ENCODE measurements at places on chromosomes 3 and 15.

DNA sequence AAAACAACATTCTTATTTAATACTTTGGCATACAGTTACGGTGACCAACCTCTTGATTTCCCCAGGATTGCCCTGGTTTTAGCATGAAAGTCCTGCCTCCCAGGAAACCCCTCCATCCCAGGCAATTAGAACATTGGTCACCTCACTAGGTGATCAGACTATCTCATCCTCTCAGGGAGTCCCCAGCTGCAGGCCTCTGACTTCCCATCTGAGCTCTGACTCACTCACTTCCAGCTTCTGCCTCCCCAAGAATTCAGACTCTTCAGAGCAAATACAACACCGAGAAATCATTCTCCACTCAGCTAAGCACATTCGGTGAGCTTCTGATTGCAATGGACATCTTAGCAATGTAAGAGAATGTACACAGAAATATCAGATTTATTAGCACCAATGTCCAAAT lies 92.4 kb upstream of the HES1 start:
- no peak for DNase-seq

DNA sequence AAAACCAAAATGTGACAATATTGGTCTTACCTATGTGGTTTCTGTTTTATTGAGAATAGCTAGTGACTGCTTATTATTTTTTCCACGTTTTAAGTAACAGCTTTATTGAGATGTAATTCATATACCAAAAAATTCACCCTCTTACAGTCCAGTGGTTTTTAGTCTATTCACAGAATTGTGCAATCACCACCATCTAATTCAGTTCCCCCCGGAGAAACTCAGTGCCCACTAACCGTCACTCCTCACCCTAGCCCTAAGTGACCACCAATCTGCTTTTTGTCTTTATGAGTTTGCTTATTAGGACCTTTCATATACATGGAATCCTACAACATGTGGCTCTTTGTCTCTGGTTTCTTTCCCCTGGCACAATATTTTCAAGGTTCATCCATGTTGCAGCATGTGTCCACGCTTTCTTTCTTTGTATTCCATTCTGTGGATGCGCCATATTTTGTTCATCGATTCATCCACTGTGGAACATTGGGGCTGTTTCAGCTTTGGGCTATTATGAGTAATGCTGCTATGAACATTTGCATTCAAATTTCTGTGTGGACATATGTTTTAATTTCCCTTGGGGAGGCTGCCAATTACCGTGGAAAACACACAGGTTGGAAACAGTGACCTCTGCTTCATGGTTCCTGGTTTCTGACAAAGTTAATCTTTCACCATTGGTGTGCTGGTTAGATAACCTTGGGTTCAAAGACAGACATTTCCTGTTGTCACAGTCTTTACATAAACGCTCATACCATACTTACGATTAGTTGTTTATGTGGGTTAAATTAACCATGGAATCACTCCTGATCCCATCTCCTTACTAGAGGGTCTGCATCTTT lies 3.2 kb upstream of the BCL2L10 start:
- DNase-seq: no peak

- no peak for DNase-seq
Measured at GRCh38 chr15:63305260-63305659, 27.9 kb downstream of the APH1B start.

GRCh38 chr3:53789459-53789858 lies 56.8 kb downstream of the CHDH start:
- DNase-seq: no peak

GRCh38 chr3:3089017-3089416 lies 21.2 kb downstream of the IL5RA start:
- no peak for DNase-seq

GRCh38 chr3:167450675-167451074 lies 23.2 kb downstream of the SERPINI2 start:
- no peak for DNase-seq

DNA sequence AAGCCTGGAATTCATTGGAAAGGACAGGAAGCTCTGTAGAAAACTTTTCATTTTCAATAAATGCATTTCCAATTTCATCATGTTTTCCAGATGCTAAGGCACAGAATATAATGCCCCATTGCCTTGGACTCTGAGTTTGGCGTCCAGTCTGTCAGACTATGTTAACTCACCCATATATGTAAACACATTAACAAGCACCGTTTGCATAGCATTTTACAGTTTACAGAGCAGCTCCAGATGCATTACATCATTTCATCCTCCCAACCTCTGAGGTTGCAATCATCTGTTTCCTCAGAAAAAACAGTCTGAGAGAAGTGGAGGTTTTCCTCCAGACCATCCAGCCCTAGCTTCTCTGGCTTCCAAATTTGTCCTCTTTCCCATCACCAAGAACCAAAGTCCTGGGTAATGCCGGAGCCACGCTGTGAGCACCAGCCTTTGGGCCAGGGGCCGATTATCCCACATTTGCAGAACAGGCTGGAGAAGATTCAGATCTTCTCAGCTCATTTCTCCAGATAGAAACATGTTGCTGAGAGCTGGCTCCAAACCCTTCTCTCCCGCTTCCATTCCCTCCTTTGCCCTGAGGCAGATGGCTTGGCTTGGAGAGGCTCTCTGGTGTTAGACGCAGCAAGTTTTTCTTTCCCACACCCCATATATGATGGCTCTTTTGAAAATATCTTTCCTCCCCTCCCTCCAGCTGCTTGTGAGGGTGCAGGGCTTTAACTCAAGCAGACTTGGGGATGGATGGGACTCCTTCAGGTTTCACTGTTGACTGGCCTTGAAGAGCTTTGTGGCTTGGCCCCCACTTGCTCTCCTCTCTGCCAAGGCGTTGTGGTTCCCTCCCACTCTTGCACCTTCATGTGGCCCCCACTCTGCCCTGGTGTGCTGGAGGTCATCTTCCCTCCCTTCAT lies 26.0 kb downstream of the CYP19A1 start:
- DNase-seq: no peak
